ENCODE measurements at places on chromosomes 12 and 14.

DNA sequence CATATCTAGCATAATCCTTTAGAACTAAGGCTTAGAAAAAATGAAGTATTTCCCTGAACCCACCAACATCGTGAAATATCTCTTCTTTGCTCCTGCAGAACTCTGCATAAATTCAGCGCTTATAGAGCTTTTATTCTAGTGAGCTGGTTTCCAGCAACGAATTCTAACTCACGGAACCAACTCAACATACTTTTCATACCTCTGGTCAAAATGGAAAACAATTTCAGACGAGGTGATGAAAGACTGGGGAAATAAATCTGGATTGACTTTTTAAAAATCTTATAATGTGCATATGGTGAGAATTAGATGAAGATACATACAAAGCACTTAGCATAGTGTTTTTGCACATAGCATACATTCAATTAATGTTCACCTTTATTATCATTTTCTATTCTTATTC is 62.6 kb upstream of the BBS10 start:
- DNase-seq, result no peak

DNA sequence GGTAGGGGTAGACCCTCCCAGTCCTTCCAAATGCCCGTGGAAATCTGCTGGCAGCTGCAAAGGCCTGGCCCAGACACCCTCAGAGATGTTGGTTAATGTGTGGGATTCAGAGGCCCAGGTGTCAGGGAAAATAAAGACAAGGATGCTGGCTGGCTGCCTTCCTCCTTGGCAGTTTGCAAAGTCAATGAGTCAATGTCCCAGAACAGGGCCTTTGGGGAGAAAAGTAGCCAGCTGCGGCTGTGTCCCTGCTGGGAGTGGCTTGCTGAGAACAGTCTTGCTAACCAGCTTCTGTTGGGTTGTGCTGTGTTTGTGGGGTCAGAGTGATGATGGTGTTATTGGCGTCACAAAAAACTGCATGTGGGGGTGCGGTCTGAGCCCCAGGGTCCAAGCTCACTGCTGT is 29.2 kb downstream of the GLRX5 start:
- no peak for DNase-seq

GRCh38 chr14:71665781-71666180 is 266.4 kb upstream of the RGS6 start:
- DNase-seq, result no peak

DNA sequence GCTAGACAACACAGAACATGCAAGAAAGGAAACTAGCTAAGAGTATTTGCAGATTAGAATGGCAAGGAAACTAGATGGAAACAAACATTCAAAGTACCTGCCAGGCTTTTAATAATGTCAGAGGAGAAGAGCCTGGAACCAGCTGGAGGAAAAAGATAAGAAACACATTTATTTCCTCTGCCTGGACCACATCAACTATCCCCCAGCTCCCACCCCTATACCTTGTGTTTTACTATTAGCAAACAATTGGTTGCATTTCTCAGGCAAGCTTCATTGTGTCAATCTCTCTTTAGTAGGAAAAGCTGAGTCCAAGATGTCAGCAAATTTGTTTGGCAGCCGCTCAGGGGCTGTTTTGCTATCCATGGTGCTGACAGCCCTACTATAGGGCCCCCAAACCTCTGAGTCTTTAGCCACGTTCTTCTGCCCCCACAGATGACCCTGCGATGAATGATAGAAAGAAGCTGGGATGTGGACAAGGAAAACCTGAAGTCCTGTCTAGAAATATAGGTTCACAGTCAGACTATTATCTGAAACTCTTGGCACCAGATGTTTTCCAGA is 11.6 kb upstream of the SYNDIG1L start:
- DNase-seq, result no peak

DNA sequence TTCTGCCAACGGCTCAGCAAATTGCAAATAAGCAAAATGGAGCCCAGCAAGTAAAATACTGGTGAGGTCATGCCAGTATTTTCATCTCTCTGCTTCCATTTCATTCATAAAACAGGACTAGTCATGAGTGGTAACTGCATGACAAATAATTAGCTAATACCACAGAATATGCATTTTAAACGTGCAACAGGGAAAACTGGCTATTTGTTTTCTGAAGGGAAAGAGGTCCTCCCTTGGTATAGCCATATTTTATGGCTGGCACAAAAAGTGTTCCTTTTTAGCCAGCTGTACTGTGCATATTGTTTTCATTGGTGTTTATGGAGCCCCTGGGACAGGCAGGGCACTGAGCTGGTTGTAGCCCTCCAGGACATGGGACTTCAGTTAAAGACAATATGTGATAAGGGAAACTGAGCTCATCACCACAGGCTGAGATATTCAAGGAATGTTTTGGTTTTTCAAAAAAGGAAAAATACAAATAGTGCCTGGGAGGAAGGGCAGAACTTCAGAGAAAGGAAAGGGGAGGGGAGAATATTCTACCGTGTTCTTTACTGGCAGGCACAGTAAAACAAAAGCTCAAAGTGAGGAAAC is 26.1 kb upstream of the FOXN3 start:
- DNase-seq, result no peak

DNA sequence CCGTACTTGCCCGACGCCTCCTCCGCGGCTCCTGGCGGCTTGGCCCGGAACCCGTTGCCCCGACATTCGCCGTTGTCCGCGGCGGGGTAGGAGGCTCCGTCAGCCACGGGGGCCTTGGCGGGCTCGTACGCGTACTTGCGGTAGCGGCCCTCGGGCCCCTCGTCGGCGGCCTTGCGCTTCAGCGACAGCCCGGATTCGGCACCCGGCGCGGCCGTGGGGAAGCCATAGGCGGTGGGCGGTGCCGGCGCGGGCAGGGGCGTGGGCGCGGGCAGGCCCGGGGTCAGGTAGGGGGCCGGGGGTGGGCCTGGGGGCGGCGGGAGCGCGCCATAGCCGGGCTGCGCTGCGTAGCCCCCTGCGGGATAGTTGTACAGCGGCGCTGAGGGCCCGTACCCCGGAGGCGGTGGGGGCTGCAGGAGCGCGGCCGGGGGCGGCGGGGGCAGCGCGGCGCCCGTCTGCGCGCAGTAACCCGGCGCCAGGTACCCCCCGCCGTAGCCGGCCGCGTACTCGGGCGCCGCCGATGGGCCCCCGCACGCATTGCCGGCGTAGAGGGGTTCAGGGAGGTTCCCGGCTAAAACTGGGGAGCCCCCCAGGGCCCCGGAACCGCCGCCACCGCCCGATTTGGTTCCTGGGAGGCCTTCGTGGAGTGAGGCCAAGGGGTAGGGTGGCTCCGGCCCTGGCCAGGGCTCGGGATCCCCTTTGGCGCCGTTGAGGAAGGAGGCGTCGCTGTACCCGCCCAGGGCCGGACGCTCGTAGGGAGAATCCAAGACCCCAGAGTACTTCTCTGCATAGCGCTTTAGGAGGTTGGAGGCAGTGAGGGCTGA is 26.9 kb downstream of the FIGNL2 start:
- no peak for DNase-seq

DNA sequence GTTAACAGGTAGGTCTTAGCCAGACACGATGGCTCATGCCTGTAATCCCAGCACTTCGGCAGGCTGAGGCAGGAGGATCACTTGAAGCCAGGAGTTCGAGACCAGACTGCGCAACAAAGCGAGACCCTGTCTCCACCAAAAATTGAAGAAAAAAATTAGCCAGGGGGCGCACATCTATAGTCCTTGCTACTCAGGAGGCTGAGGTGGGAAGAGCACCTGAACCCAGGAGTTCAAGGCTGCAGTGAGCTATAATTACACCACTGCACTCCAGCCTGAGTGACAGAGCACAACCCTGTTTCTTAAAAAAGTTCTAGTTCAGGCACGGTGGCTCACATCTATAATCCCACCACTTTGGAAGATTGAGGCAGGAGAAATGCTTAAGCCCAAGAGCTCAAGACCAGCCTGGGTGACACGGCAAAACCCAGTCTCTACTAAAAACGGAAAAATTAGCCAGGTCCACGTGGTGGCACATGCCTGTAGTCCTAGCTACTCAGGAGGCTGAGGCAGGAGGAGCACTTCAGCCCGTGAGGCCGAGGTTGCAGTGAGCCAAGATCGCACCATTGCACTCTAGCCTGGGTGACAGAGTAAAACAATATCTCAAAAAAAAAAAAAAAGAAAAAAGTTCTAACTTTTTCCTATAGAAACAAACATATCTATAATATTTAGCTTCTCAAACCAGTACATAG is 9.1 kb downstream of the BAZ1A start:
- DNase-seq, result no peak

DNA sequence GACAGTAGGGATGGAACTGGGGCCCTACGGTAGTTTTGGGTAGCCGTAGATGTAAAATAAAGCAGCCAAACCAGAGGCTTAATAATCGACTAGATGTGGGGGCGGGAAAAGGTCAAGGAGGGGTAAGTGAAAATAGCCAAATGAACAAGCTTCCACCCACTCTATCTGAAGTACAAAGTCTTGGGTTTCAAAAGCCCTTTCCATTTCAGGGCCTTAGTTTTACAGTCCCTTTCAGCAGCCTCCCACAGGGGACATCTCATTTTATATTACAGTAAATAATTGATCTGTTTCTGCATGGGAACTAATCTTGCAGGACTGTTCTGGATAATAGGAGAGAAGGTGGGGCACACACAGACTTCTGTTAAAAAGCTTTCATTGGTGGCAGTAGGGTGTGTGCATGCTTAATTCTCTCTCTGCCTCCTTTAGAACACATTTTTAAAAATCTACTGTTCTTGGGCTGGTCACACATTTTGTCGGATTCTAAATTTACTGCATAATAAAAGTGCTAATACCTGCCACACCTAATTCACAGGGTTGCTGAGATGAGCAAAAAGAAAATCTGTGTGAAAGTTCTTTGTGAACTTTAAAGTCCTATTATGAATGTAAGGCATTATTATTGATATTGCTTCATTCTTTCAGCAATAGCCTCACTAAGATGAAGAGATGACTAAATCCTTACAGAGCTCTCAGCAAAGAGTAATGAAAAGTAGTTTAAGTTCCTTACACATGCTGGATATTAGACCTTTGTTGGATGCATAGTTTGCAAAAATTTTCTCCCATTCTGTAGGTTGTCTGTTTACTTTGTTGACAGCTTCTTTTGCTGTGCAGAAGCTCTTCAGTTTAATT is 104.6 kb downstream of the ITPR2 start:
- DNase-seq, result no peak

All from NCI-H1694 (cell line).